ENCODE measurements at places on chromosomes 16 and 17. TPM values are rescaled to one million over a fixed set of nuclear protein-coding genes. Genes with fewer than 3 reads are reported as not detected.

- peak; percentile 35 for DNase-seq
Observed at GRCh38 chr16:64657316-64658011, 464.4 kb downstream of the CDH11 start.

ACSM2B gene
- total RNA-seq = not detected

- DNase-seq = no peak
Observed at GRCh38 chr16:84751947-84752346, 52.1 kb downstream of the USP10 start.

DNA sequence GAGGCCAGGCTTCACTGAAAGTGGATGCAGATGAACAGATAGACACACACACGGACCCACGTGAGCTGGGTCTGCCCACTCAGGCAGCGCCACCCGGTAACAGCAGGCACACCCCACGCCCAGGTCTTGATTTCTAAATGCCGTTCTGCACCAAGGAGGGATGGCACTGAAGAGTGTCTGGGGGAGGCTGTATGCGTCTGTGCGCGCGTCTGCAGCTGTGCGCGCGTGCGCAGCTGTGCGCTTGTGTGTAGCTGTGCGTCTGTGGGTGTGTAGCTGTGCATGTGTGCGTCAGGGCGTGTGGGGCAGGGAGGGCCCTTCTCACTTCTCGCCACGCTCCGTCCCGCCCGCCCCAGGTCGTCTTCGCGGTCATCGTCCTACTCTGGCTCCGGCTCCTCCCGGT is 15.5 kb upstream of the IL17C start:
- DNase-seq = no peak

RAMP2 gene
- total RNA-seq = 0.27 TPM

GRCh38 chr16:8893426-8893825 is 11.3 kb downstream of the LITAFD start:
- DNase-seq = no peak

DNA sequence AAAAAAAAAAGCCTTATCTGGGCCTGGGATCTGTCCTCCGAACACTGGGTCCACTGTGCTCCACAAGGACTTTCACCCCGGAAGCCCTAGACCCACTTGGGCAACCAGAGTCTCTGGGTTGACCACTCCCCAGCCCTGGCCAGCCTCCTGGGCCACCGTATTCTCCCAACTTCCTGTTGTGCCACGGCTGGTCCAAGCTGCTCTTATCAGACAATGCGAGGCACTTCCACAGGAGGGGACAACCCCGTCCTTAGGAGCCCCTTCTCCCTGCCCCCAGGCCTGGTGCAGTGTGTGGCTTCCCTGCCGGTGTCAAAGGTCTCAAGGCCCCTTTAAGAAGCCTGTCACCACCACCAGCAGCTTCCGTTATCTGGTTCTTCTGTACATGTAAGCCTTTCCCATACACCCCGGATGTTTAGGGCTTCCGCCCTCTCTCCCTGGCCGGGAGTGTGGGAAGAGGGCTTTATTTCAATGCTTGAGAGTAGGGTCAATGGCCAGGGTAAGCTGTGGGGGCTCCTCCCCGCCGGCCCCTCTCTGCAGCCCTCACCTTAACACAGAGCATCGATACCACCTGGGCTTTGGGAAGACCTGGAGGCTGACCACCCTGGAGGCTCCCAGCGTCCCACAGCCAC is 313.0 kb downstream of the SEC14L1 start:
- no peak for DNase-seq

- no peak for DNase-seq
Observed at GRCh38 chr16:78291604-78292003, 192.2 kb downstream of the WWOX start.

AATK gene
- 0.18 TPM for total RNA-seq

ANKFN1 gene
- not detected for total RNA-seq

DNA sequence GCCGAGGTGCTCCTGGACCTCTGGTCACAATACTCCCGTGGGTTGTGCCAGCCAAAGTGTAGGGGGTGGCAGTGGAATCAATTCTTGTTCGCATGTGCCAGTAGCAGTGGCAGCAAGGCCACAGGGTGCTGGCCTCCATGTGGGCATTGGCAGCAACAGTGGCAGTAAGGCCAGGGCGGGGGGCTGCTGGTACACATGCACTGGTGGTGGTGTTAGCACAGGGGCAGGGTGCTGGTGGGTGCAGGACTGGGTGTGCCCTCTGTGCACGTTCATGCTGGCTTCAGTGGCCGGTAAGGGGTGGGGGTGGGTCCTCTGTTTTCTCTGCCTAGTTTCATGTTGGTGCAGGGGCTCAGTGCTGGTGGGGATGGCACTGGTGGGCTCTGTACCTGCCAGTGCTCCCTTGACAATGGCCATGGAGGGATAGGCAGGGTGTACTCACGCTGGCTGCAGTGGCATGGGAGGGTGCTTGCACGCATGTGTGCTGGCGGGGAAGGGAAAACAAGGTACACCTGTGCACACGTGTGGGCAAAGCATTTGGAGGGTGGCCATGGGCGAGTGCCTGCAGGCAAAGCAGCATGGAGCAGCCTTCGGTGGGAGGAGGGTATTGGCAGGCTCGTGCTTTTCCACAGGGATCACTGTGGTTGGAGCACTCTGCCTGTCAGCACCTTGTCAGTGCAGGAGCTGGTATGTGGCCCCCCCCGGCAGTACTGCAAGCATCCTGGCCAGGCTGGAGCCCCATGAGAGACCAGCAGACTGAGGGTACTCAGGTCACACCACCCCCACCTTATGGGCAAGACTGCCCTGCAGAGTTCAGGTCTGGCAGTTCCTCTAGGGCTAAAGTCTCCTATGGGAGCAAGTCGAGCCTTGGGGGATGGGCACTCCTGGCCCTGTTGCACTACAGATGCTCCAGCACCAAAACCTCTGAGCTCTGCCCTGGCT is 35.8 kb downstream of the NF1 start:
- no peak for DNase-seq

- peak; percentile 15 for DNase-seq
Observed at GRCh38 chr16:70331588-70332358, 14.9 kb upstream of the DDX19A start.

TP53TG3F gene
- not detected for total RNA-seq

GRCh38 chr17:36647636-36648035 is 46.3 kb downstream of the MRM1 start:
- DNase-seq = no peak

DNA sequence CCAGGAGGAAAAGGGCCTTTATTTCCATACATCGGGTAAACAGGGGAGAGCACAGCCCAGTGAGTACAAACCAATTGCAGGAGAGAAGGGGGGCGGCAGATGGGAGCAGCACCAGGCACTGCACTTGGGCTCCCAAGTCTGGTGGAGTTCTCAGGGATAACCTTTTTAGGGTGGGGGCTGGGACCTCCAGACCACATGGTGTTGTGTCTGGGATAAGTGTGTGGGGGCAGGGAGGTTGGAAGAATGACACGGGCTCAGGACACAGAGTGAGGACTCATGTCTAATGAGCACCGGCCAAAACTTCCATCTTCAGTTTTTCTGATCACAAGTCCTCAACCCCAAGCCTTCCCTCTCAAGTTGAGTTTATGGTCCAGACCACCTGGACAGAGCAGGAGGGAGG is 30.6 kb downstream of the PIPOX start:
- no peak for DNase-seq

MFSD6L gene
- total RNA-seq = not detected

DNA sequence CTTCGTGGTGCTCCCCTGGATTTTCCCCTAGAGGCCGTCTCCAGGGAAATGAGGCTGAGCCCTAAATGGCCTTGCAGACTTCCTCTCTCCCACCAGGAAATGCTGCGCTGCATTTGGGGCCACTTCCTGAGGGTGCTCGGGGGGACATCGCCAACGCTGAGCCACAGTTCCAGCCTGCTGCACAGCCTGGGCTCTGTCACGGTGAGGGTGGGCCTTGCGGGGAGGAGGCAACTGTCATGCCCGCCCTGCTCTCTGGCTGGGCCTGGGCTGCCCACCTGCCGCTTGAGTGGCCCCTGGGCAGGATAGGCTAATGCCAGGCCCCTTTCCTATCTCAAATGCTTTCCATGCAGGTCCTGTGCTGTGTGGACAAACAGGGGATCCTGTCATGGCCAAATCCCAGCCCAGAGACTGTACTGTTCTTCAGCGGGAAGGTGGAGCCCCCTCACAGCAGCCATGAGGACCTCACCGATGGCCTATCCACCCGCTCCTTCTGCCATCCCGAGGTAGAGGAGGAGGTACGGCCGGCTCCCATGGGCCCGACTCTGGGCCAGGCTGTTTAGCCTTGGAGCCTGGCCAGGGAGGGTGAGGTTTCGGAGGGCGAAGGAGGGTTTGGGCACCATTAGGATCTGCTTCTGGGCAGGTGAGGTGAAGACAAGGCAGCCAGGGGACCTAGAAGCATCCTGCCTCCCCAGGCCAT is 24.2 kb downstream of the CASKIN2 start:
- DNase-seq = no peak

GRCh38 chr17:81794509-81794908 is 9.4 kb upstream of the GCGR start:
- peak; percentile 39 for DNase-seq

KCNJ16 gene
- not detected for total RNA-seq

DBNDD1 gene
- total RNA-seq = 1.7 TPM

DNA sequence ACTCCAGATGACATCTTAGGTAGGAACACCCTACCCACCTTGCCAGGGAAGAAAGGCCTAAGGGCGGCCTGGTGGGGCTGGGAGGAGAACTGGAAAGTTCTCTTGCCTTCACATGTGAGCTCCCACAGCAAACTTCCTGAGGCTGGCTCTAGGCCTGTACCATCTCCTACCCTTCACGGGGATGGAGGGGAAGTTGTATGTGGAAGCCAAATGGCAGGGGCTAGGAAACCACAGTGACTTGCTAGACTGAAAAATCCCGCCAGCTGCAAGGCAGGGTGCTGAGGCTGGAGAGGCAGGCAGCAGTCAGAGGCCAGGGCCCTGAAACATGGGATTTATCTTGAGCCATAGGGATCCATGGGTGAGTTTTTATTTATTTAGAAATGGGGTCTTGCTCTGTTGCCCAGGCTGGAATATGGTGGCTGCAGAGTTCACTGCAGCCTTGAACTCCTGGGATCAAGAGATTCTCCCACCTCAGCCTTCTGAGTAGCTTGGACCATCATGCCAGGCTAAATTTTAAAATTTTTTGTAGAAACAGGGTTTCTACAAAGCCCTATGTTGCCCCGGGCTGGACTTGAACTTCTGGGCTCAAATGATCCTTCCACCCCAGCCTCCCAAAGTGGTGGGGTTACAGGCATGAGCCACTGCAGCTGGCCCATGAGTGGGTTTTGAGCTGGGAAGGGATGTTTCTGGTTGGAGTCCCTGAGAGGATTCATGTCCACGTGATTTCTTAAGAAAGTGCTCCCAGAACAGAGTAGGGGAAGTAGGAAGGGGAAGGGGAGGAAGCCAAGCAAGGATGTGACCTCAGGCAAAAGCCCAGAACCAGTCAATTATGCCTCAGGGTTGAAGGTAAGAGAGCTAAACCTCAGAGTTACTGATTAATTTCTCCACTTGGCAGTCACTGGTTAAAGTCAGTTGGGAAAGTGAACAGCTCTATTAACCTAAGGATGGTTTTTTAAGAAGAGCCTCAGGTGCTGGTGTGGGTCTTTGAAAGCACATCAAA is 4.0 kb upstream of the KAT8 start:
- no peak for DNase-seq

DNA sequence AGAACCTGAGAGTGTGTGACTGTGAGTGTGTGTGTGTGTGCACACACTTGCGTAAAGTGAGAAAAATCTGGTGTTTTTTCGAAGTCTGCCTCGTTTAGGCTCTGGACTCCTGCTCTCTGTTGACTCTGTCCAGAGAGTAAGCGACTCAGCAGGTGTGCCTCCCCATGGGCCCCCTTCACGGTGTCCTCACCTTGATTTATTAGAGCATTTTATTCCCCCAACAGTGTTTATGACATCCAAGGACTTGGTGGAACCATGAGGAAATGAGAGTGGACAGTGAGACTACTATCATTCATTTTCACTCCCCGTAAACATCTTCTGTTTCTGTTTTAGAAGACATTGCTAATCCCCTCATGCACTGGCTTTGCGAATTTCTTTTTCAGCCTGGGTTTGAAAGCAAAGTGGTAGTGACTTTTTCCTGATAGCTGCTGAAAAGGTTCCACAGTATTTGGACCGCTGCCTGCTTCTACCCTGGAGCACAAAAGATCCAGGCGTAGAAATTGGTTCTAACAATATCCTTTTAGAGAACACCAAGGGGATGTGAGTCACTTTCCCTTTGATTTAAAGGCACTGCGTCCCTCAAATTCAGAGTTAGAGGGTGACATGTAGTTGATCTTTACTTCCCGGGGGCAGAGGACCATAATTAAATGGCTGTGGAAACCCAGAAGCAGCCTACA is 218.2 kb downstream of the WWOX start:
- no peak for DNase-seq

DNA sequence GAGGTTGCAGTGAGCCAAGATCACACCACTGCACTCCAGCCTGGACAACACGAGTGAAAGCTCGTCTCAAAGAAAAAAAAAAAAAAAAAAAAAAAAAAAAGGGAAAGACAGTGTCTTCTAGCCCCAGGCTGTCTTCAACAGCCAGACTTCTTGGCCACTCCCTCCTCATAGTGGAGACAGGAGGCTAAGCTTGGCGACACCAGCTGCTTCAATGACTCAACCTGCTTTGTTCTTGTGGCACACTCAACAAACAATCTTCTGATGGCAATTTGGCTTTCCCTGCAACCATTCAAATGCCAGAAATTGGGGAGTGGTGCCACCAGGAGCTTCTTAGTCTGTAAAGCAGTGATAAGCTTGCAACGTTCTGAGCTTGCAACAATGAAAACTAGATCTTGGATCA is 290.4 kb upstream of the DYNLRB2 start:
- DNase-seq = no peak

DNA sequence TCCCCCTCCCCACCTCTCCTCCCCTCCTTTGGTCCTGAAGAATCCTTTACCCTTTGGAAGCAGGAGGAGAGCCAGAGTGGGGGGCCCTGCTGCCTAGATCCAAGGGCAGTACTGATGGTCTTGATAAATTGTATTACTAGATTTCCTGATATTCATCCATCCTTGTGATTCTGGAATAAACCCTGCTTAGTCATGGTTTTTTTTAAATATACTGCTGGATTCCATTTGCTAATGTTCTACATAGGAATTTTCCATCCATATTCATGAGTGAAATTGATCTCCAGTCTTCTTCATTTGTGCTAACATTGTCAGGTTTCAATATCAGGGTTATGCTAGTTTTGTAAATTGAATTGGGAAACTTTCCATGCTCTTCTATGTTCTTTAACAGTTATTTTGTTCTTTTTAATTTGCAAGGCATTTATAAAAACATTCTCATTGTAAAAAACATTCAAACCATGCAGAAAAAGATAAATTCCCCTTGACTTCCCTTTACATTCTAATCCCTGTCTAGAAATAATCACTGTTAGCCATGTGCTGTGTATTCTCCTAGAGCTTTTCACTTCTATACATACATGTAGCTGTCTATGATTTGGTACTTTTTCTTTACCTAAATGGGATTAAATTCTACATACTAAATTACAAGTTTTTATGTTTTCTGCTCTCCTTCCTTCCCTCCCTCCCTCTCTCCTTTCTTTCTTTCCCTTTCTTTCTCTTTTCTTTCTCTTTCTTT is 56.7 kb downstream of the CCDC42 start:
- peak; percentile 51 for DNase-seq

GRCh38 chr17:73521376-73521775 is 122.9 kb downstream of the SDK2 start:
- no peak for DNase-seq

GRCh38 chr17:17304521-17304985 is 1.4 kb downstream of the NT5M start:
- no peak for DNase-seq
